ENCODE measurements at places on chromosomes 6 and 20.

DNA sequence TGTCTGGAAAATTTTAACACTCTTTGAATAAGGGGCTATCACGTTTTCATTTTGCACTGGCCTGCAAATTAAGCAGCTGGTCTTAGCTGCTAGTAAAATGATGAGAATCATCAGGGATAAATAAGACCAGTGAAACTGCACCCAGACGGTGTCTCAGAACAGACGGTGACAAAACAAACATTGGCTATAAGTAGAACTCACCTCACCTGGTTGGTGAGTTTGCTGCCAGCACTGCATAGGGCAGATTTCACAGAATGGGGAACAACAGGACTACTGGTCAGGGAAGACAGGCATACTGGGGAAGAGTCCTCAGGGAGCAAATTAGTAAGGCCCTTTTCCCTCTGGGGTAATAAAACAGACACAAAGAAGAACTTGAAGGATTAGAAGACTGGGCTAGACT is 175.9 kb upstream of the CITED2 start:
- no peak for DNase-seq

DNA sequence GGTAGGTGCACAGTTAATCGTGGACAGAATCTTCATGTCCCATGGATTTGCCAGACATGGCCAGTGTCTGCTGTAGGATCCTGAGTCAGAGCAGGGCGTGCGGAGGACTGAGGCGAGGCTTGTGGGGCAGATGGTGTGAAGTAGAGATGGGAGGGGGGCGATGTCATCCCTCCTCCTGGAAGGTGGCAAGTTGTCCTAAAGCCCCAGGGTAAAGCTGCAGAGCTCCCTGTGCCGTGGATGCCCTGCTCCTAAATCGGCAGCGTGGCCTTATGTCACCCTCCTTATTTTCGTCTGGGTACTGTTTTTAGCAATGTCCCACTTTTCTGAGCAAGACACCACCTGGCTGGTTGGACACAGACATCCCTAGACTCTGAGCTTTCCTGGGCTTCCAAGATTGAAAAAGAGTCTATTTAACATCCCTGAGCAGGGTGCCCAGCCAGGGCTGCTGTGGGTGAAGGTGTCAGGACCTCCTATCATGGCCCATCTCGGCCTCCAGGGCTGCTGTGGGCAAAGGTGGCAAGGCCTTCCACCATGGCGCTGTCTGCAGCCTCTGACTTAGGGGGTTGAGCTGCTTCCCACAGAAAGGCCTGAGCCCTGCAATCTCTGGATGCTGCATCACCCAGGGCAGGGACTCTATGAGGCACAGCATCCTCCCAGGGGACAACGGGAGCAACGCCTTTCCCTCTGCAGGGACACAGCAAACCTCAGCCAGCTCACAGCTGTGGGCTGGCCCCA is 145.4 kb downstream of the TTLL2 start:
- no peak for DNase-seq

GRCh38 chr6:21603082-21603952 is 9.8 kb downstream of the SOX4 start:
- DNase-seq: no peak

- DNase-seq: peak; percentile 55
Measured at GRCh38 chr6:158808941-158809678, 10.1 kb downstream of the EZR start.

DNA sequence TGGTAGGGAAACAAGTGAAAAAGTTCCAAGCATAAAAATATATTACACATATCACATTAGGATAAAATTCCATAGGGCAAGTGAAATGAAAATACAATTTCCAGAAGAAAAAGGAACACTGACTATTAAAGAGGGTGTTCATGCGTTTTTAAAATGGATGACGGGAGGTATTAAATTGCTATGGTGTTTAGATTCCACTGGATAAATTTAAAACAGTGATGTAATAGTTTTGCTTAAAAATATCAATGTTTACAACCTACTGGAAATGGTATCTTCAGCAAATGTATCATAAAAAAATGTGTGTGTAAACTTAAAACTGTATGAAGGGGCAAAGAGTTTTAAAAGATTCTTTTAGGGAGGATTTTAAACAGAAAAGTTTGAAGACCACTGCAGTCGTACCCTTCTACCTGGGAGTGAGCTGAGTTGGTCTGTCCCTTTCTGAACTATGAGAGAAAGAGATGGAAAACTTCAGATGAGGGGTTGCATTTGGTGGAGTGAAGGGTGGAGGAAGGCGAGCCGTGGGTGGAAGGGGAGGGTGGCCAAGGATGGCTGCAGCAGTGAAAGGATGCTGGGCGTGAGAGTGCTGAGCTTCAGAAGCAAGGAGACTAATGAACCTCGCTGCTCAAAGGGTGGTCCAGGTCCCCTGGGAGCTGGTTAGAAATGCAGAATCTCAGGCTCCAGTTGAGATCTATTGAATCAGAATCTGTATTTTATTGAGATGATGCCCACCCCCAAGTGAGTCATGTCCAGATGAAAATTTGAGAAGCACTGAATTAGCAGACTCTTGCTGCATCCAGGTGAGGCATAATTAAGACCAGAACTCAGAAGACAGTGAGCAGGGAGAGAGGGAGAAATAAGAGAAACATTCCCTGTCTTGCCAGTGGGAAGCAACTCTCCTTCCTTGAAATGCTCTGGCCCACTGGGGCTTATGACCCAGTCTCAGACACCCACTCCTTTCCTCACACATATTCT is 54.5 kb upstream of the MRPS10 start:
- DNase-seq: no peak

DNA sequence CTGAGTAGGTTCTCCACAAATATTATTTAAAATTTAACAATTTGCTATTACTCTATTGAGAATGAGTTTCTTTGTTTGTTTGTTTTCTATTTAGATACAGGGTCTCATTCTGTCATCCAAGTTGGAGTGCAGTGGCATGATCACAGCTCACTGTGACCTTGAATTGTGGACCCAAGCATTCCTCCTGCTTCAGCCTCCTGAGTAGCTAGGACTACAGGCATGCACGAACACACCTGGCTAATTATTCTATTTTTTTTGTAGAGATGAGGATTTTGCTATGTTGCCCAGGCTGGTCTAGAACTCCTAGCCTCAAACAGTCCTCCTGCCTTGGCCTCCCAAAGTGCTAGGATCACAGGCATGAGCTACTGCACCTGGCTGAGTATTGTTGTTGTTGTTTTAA is 122.2 kb downstream of the PHF3 start:
- no peak for DNase-seq
